Endothelial cell (in vitro differentiated cells): ENCODE measurements at places on chromosomes 5 and 9.

- DNase-seq, result no peak
Observed at GRCh38 chr9:38110476-38110875, 41.4 kb upstream of the SHB start.

- no peak for DNase-seq
Observed at GRCh38 chr9:83473488-83473971, 64.7 kb downstream of the FRMD3 start.

DNA sequence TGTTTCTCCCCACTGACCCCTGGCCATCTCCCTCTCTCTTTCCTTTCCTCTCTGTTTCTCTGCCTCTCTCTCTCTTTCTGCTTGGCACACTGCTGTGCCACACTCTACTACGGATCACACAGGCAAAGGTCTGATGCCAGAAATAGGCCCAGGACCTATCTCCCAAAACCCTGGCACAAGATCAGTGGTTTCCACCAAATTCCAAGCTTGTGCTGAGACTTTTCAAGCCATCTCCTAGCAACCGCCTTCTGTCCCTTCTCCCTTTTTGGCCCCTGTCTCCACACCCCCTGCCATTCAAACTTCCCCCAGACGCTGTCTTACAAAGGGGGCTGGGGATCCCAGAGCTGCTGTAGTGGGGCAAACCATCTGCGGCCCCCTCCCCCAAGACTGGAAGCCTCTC, 38.5 kb upstream of the RARS1 start:
- DNase-seq, result no peak

DNA sequence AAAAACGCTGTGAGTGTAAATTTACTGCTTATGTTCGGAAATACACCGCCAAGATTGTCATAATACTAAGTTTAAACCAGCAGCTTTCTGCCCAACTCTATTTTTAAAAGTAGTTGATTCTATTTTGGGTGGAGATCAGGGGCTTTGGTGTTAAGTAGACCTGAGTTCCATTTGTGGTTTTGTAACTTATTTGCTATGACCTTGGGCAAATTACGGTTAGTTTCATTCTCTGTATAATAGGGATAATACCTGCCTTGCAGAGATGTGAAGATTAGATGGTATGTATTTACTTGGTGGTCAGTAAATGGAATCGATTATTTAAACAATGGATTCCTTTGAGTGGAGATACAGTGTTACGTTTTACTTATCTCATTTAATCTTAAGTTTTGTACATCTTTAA, 1.6 kb downstream of the RAD23B start:
- no peak for DNase-seq

DNA sequence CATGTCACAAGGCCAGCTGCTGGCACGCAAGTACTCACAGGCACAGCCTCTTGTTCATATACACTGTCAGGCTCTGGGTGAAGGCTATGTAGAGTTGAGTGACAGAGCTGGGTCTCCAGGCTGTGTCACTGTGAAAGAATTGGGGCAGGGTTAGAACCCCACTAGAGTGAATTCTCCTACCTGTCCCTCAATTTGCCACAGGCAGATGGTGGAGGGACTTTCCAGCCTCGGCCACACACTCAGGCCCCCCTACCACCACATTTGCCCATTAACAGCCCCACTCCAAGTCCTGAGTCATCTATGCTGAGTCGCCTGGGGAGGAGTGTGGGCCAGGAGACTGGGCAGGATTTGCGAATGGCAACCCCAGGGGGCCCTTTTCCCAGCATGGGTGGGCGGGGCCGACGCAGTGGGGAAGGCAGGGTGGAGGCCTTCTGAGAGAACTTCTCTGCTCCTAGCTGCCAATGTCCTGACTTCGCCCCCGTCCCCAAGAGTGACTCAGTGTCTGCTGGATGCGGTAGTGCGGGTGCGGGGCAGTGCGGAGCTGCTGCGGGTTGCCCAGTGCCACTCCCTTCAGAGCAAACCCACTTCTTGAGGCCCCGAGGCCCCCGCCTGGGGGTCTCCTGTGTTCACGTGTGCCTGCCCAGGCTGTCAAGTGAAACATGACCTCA, 50.3 kb upstream of the PSD2 start:
- DNase-seq, result no peak

GRCh38 chr5:134521841-134522240, 3.6 kb upstream of the JADE2 start:
- DNase-seq, result no peak

- no peak for DNase-seq
Observed at GRCh38 chr5:99721506-99721905, 792.7 kb upstream of the CHD1 start.

DNA sequence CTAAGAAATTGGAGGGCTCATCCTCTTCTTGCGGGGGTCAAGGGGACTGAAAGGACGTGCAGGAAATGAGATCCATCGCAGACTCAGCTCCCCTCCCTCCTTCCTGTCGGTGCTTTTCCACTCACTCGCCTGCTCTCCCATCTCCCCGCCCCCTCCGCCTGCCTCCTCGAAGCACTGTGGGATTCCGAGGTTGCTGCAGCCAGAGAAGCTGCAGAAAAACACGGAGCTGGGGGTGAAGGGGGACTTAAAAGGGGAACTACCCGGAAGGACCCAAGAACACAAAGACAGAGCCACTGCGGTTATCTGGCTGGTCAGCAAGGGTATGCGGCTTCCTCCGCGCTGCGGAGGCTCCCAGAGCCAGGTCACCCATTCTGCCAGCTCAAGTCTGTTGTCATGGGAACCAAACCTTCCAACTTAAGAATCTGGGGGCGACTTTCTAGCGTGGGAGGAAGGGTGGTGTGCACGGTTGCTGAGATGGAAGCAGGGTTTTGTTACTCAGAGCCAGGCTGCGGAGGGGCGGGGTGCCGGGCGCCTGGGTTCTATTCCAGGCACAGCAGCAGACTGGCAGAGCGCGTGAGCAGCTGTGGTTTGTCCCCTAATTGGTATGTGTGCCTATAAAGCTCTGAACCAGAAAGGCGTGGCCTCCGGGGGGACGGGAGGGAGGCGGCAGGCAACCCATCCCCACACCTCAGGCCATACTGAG, 24.9 kb downstream of the PCDHGC5 start:
- peak; percentile 72 for DNase-seq

- peak; percentile 80 for DNase-seq
Observed at GRCh38 chr5:133552925-133553525, 59.3 kb downstream of the FSTL4 start.

GRCh38 chr9:106916466-106917235, 53.7 kb downstream of the ZNF462 start:
- DNase-seq, result no peak

DNA sequence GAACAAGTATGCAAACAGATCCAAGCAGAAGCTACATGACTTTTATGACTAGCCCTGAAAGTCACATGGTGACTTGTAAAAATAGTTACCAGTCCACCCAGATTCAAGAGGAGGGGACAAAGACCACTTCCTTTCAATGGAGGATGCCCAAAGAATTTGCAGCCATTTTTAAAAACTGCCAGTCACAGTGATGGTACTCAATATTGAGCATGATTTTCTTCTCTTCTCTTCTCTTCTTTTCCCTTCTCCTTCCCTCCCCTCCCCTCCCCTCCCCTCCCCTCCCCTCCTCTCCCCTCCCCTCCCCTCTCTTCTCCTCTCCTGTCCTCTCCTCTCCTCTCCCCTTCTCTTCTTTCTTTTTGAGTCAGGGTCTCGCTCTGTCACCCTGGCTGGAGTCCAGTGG, 286.9 kb downstream of the PARP8 start:
- no peak for DNase-seq
